ENCODE measurements at places on chromosomes 11 and 22.
A peak's percentile ranks its signal among the peaks of the same experiment; 100 is the strongest.

GRCh38 chr22:49381595-49382450 is 445.9 kb downstream of the BRD1 start:
- no peak for DNase-seq

GRCh38 chr11:74532501-74533246 is 39.1 kb upstream of the LIPT2 start:
- no peak for DNase-seq

DNA sequence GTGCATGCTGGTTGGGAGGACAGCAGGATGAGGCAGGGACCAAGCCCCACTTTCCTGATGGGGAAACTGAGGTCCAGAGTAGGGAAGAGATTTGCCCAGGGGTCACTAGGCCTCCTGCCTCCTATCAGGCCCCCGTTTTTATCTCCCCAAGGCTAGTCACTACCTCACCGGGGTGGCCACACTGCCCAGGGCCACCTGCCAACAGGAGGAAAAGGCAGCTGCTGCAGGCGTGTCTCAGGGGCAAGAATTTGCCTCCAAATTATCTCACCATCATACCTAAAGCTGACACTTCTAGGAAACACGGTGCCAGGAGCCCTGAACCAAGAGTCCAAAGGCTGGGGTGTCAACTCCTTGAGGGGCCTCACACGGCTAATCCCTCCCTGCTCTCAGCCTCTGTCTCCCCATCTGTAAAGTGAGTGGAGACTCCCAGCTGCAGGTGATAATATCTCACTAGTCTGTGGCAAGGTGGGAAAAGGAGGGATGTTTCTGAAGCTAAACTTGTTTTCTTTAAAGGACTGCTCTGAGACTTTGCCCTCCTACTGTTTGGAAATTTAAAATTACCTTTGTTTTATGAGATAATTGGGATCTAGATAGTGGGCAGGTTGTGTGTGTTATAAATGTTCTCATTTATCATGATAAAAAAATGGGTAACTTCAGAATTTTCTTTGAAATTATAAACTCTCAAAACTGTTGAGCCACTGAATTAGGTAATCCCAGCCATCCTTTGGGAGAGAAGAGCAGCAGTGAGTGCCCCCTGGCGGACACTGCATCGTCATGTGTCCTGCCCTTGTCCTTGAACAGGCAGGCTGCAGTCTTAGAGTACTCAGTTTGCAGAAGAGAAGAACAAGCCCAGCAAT is 60.0 kb downstream of the MYO7A start:
- peak; percentile 81 for DNase-seq

DNA sequence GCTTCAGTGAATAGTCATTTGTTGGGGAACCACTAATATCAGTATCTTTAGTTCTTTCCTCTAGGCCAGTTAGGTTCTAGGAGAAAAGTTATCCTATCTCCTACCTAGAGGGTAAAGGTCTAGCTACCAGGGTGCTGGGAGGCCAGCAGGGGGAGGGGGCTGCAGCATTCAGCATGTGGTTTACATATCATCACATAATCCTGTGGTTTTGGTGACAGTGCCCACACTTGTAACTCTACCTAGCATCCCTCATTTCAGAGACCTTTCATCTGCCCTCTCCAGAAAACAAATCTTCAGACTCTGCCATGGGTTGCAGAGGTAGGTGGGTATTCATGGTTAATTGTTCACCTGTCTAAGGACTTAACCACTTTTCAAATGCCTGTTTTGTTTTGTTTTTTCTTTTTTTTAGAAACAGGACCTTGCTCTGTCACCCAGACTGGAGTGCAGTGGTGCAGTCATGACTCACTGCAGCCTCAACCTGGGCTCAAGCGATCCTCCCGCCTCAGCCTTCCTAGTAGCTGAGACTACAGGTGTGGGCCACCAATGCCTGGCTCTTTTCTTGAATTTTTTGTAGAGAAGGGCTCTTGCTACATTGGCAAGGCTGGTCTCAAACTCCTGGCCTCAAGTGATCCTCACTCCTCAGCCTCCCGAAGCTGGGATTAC is 146.8 kb downstream of the ENTHD1 start:
- DNase-seq, result no peak

DNA sequence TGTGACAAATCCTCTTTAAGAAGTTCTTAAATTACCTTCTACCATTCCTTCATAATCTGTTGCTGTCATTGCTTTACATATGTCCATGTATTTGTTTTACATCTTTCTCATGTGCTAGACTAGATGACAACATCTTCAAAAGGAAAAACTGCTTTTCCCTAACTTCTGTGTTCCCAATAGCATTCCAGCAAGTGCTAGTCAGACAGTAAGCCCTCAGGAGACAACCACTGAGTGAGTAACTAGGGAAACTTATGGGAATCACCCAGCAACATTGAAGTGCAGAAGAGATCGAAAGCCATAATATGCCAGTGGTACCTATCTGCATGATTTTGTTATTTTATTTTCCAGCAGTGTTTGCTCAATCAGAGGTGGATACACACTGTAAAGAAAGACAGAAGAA is 889.7 kb upstream of the API5 start:
- DNase-seq, result no peak

DNA sequence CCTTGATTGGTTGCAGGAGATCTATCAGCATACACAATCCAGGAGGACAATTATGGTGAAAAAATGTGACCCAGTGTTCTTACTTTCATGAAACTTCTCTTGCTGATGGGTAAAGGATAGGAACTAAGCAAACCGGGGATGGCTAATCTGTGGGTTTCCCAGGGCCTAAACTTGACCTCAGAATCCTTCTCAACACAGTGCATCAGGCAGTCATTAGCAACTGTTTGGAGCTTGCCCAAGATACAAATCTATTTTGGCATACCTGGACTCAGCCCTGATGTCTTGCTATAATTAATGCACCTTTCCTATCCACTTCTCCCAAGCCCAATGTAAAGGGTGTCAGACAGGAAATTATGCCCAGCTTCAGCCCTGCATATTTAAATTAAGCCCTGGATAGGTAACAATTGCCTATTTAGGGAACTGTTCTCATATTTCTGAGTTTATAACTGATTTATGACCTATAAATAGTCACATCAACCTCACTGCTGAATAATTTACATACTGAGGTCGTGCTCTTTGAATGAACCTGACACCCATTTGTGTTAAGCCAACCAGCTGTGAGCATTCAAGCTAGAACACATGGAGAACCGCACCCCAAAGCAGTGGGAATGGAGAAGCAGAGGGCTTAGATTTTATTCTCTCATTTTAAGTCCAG is 9.2 kb upstream of the PHF21A start:
- DNase-seq, result no peak

- no peak for DNase-seq
Observed at GRCh38 chr11:104799251-104799650, 99.0 kb downstream of the CASP12 start.

GRCh38 chr22:31099386-31099785 is 8.0 kb downstream of the SELENOM start:
- DNase-seq, result no peak

- no peak for DNase-seq
Observed at GRCh38 chr11:73187854-73188253, 30.2 kb upstream of the P2RY2 start.

DNA sequence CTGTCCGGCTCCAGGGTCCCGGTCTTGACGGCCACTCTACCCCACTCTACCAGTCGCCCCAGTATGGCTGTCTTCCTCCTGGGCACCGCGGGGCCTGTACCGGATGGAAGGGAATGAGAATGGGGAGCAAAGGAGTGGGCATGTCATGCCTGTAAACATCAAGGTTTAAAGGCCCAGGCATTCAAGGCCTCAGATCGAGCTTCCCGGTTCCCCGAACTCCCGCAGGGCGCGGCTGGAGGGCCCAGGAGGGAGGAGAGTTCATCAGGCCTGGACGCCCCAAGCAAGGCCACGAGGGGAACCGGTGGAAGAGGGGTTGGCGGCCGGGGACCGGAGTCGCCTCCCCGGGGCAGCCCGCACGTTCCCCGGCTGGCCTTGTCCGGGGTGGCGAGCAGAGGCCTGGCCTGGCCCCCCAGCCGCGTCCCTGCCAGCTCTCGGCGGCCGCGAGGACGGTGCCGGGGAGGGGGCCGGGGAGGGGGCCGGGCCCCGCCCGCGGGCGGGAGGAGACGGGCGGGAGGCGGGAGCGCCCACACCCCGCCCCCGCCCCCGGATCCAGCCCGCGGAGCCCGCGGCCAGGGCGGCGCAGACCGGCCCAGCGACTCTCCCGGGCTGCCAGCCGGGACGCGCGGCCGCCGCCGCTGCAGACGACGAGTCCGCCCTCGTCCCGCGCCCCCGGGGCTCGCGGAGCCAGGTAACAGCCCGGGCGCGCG is at the start of gene CDC42EP1:
TSS of gene CDC42EP1 (plus strand) at position 580 of the 707 bp plus-strand sequence. CDS start 5,870 bp downstream, outside the sequence.
- peak; percentile 77 for DNase-seq

- DNase-seq, result no peak
Observed at GRCh38 chr11:60971520-60971919, at the start of gene CD6. TSS of gene CD6 (plus strand) at chr11:60971680. CDS start at chr11:60971866, 186 bp downstream.

- no peak for DNase-seq
Observed at GRCh38 chr11:68074584-68075352, 35.9 kb downstream of the TCIRG1 start.

DNA sequence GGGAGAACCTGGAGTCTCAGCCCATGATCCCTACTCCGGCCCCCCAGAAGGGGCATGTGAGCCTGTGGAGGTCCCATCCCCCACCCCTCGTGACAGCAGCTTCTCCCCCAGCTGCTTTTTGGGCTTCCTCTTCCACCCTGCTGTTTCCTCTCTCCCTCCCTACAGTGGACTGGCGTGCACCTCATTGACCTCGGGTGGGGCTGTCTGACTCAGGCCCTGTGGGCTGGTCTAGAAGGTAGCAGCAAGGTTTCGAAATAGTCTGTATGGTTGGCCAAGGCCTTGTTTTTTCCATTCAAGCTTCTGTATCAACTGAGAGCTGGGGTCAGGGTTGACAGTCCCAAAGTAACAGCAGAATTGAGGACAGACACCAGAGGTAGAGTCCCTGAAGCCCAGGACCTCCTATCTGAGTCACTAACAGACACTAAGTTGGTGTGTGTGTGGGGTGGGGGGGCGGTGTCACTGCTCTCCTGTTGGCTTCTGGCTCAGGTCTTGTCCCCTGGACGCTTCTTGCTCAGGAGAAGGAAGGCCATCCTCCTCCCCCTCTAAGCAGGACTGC is 7.7 kb downstream of the SLC37A2 start:
- DNase-seq, result no peak

DNA sequence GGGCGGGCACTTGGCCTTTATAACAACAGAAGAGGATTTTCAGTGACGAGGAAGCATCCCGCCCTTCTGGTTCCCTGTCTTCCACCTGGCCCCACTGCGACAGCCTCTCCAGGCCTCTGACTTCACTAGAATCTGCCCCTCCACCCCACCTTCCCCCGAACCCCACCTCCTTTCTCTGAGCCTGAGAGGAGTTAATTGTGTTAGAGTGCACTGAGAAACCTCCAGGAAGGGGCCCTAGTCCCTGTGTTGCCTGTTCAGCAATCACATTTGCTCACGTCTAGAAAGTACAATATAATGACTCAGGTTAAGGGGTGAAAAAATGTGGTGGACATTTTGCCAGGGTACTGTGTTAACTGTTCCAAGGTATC is 38.8 kb downstream of the PTPRJ start:
- DNase-seq, result no peak

DNA sequence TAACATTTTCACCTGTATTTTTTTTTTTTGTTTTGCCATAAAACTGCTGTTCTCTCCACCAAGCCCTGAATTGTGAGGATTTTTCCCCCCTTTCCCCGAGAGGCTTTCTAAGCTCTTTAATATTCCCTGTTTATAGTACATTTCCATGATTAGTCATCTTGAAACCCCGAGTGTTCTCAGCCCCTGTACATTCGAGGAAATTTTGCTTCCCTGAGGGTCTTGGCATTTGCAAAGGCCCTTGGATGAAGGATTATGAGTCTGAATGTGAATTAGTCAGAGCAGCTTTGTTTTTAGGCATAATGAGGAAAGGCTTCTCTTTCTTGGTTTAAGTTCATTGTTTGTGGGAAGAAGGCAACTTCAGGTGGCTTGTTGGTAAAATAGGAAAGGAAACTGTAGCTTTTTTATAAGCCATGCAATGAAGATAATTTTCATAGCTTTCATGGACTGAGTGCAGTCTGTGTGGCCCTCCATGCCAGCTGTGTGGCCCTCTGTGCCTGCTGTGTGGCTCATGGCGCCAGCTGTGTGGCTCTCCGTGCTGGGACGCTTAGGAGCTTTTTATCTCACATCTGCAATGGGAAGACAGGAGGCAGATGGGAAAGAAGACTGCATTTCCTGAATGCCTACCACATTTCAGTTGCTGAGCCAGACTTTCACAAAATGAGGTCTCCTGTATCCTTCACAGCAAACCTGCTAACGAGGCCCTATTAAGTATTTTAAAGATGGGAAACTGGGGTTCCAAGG is 129.0 kb downstream of the TEAD1 start:
- DNase-seq, result no peak

DNA sequence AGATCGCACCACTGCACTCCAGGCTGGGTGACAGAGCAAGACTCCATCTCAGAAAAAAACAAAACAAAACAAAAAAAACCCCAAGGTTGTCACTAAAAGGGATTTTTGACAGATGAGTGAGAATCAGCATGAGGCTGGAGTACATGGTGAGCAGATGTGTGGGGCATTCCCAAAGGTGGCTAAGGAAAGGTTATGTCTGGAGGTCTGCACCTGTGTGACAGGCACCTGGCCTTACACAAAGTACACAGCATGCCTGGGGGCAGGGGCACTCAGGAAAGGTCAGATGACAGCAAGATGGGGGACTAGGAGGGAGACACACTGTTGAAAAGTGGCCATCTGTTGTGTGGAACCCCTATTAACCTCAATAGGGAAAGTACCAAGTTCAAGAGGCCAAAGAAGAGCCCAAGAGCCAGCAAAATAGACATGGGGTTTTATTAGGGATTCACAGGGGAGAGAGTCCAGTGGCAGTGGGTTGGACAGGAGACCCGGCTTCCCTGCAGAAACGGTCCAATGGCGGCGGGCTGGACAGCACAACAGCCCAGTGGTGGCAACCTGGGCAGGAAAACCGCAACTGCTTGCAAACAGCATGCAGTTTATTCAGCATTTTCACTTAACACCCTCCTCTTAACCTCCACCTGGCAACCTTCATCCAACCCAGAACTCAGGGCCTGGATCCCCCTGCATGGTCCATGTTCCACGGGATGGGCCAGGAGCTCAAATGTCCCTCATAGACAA is 101.1 kb downstream of the MICAL2 start:
- no peak for DNase-seq

- no peak for DNase-seq
Observed at GRCh38 chr11:76663912-76664440, 6.6 kb downstream of the LRRC32 start.

- peak; percentile 24 for DNase-seq
Observed at GRCh38 chr11:66070604-66071380, 720 bp downstream of the PACS1 start.

GRCh38 chr11:64095273-64095817 is 59.6 kb downstream of the FLRT1 start:
- DNase-seq, result no peak

GRCh38 chr11:58776891-58777710 is 45.4 kb upstream of the GLYAT start:
- DNase-seq, result no peak

- DNase-seq, result no peak
Observed at GRCh38 chr11:85726381-85726780, 40.4 kb upstream of the CCDC89 start.

GRCh38 chr22:29353286-29353685 is 35.1 kb downstream of the AP1B1 start:
- DNase-seq, result no peak

- no peak for DNase-seq
Observed at GRCh38 chr11:7487360-7487759, 2.1 kb downstream of the OLFML1 start.

GRCh38 chr11:70487756-70488155 is 89.4 kb downstream of the CTTN start:
- DNase-seq, result no peak

Data from HEK293T (cell line).